ENCODE measurements at places on chromosomes 1 and 21.

- no peak for DNase-seq
Measured at GRCh38 chr1:75522389-75522788, 88.5 kb downstream of the SLC44A5 start.

DNA sequence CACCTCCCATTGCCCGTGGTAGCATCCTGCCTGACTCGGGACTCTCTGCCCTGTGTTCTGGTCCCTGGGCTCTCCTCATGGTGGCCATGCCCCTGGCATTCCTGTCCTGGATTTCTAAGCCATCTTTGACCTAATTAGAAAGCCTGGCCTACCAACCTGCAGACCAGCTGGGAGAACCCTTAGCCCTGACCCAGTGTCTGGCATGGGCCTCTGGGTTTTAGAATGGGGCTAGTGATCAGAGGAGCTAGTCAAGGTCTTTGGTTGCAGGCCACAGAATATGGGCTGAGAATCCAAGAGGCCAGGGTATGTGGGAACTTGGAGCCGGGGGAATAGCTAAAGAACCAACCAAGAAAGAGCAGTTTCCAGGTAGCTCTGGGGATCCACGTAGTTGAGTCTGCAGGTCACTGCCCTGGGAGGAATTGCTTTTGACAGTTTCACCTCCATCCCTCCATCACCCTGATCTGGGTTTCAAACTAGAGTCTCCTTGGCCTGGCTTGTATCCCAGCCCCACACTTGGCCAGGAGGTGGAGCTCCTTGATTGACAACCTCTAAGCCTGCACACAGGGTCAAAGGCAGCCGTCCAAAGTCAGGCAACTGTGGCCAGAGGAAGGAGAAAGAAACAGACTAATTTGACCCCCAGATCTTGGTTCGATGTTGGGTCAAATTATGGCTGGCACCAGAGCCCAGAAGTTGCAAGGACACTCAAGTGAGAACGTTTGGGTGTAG lies 54.7 kb upstream of the ABCG1 start:
- no peak for DNase-seq

- DNase-seq, result peak; percentile 90
Measured at GRCh38 chr1:183580281-183580682, 10.0 kb downstream of the NCF2 start.

GRCh38 chr1:223662943-223663342 lies 2.6 kb downstream of the CAPN8 start:
- no peak for DNase-seq

DNA sequence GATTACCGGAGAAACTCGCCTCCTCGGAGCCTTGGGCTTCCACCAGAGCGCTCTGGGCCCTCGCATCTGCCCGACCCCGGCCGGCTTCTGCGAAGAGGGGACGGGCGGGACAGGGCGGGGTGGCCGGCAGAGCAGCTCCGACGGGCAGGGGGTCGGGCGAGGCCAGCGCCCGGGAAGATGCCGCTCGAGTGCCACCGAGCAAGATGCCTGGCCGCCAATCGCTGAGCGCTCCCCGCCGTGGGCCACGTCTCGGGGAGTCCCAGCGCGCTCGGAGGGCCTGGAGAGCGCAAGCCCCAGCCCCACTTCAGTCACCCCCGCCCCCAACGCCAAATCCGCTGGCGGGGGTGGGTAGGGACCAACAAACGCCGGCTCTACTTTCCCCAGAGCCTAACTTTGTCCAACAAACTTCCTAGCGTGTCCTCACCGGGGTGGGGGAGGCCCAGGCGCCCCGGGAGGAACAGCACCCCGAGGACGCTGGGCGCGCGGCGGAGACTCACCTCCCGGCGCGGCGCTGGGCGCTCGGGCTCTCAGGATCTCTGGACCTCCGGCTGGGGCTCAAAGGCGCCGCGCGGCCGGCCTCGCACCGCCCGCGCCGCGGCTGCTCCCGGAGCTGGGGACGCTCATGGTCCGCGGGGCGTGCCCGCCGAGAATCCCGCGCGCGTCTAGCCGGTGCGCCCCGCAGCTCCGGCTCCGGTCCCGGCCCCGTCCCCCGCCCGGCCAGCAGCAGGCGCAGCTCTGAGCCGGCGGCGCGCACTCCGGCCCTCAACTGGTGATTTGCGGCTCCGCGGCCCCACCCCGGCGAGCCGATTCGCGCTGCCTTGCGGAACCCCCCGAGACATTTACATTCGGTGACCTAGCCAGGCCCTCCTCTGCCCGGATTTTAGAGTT lies at the start of gene BCAR3:
Gene BCAR3 (minus strand): TSS at position 737 of the 888 bp plus-strand sequence. CDS start 6,907 bp downstream, outside the sequence.
- DNase-seq, result no peak

- no peak for DNase-seq
Measured at GRCh38 chr1:166852918-166853317, 13.6 kb downstream of the POGK start.

- DNase-seq, result no peak
Measured at GRCh38 chr1:108747898-108748297, 1.4 kb downstream of the STXBP3 start.

DNA sequence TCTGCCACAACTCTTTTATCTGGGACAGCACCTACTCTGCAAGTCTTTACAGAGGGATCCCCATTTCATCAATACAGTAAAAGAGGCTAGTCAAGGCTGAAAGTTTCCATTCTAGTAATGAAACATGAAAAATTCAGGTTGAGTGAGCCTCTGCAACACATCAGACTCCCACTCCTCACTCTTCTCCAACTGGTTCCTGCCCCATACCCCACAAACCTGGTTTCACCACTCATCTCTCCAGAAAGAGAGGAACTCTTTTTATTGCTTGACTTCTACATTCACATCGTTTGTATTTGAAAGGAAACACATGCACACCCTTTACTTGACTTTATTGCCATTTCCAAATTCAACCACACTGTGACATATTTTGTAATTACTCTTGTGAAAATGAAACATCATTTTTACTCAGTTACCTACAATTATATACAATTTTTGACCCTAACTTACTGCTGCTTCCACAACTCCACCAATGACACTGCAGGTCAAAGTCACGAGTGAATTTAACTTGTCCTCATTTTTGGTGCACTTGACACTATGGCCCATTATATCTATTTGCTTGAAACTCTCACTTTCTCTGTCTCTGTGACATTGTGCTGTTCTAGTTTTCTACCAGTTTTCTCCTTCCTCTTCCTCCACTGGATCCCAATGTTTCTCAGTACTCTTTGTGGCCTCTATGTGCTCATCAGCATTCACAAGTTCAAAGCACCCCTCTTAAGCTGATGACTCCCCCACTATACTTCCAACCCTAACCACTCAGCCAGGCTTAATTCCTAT lies 8.0 kb downstream of the STX6 start:
- DNase-seq, result no peak

DNA sequence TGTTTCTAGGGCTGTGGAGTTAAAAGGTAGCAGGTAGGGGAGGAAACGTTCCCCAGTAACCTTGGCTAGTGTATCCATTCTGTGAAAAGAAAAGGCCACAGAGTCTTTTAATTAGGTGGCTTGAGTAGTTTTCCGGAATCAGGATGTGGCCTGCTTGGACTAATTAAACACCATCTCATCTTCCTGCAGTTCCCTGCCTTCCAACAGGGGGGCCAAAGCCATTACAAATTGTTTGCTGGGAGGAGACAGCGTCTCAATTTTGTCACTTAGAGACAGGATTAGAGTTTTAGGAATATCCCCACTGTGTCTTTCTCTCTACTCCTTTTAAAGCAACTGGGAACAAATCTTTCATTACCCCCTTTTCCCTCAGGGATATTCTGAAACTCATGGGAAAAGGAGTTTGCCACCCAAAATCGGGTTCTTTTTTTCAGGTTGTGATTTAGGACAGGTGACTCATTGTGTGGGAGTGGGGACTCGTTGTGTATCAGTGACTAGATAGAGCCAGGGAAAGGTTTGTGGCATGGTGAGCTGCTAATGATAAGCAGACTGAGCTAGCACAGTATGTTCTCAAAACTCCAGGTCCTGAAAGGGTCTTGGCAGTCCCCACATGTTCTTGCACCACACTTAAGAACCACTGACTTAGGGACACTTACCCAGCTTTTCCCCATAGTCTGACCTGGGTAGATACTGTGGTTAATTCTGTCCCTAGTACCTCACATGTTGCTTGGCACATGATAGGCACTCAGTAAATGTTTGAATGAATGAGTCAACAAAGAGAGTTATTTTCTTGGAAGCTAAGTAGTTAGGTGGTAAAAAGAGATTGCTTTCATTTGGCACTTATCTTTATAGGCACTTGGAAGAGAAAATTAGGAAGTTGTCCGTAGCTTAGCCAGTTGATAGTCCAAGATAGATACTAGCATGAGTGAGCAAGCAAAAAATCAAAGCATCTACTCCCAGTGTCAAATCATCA lies 22.5 kb downstream of the INTS3 start:
- DNase-seq, result no peak

- DNase-seq, result no peak
Measured at GRCh38 chr21:43854773-43855633, 10.0 kb upstream of the AGPAT3 start.

DNA sequence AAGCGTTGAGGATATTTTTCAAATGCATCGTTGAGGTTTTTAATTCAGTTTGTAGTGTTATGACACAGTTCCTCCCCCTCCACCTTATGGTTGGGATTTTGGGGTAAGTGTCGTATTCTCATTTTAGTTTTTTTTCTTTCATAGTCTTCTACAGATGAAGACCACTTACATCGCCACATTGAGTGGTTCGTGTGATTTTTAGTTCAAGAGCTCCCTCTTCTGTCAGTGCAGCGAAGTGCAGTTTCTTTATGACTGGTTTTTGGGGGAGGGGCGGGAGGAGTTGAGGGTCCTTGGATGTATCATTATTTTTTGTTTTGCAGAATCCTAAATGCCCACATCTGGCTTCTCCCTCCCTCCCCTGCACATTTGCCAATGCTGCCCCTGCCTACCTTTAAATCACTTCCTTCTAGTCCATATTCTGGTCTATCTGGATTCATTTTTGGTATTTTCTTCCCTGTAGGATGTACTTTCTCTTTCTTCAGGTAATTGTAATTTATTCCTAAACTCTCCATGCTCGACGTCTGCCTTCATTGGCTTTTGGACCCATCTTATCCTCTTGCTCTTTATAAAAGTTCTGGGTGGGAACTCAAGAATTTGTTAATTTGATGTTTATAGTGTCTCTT lies 433.1 kb downstream of the CAMTA1 start:
- peak; percentile 53 for DNase-seq

- no peak for DNase-seq
Measured at GRCh38 chr1:108106775-108107174, 93.4 kb downstream of the SLC25A24 start.

DNA sequence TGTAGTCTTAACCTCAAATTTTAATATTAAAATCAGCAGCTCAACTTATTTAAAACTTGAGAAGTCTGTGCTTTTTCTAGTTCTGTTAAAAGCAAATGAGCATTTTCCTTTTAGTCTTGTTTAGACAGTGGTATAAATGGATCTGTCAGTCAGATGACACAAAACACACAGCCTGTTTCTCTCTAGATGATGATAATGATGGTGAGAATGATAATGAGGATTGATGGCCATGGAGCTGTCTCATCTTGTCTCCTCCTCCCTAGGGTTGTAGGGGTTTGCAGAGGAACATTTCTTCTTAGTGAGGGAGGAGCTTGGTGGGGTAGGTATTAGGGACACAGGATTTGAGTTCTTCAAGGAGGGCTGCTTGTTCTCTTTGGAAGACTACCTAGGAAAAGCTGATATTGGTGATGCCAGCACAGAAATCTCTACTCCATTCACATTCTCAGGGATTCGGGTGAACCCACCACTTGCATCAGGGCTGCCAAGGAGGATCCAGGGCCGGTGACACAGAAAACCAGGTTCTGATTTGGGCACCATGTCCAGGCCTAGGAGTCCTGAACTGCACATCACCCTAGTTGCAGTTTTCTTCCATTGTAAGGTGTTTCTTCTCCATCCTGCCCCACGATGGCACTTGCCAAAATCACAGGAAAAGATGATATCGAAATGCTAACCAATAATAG lies 147.6 kb downstream of the RHOU start:
- no peak for DNase-seq

DNA sequence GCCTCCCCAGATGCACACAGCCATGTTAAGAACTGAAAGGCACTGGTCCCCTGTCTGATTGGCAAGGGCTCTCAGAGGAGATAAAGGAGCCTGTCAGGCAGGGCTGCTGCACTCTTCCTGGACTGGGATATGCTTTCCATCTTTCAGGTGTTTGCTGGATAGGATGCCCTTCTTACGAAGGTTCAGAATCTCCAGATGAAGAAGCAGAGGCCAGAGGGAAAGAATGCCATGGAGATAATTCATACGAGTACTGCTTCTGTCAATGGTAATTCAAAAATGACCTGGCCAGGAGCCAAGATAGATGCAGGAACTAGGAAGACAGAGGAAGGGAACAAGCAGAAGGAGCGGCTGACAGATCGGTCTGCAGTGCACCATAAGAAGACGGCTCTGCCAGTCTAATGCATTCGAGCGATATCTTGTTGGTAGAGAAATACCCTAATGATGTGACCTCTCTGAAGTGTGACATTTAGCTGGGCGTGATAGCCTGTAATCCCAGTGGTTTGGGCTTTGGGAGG lies 16.6 kb upstream of the ATP2B4 start:
- no peak for DNase-seq

DNA sequence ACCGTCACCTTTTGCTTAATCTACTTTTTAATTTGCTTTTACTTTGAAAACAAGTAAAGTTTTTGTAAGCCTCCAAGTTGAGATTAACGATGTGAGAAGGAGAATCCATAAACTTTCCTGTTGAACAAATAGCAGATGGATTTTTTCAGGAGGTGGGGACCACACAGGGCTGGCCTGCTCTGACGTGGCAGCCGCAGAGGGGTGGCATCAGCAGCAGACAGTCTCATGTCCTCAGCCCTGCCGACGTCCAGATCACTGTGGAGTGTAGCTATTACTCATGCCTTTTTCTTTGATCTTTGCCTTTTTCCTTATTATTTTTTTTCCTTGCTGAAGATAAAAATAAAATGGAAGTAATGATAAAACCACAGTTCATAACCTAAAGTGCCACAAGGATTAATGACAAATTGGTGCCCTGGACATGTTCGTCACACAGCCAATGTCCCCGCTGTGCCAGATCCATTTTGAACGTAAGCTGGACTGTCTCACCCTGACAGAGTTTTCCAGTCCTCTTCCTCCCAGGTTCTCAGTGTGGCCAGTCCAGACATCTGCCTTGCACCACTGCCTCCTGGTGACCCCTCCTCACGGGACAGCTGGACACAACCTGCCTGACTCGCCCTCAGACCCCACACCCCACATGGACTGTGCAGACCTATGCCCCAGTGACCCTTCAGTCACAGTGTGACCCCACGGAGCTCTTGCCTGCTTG lies 15.4 kb upstream of the ZBTB21 start:
- no peak for DNase-seq

DNA sequence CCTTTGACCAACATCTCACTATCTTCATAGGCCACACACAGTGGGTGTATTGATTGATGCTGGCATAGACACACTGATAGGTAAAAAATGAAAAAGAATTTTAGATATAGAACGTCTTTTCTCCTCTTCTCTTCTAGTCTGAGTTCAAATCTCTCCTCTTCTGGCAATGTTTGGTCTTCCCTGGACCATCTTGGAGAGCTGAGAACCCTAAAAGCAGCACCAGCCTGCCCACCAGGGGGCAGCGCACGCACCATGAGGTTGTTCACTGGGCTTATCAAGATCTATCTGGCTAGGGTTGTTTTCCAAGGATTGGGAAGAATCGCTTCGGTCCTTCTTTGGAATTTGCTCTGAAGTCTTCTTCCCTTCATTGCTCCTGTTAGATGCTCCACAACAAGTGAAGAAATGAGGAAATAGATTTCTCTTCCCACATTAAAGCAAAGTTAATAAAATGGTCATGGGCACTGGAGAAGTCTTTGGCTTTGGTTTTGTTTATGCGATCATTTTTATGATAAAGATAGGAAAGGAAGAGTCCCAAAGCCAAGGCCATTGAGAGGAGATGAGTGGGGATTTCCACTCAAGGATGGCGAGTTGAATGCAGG lies 104.0 kb upstream of the OLIG2 start:
- no peak for DNase-seq

Measured in KG1 (cell line).